Breast epithelium (tissue), 4 donors: ENCODE measurements at places on chromosomes 6 and 20.

DNA sequence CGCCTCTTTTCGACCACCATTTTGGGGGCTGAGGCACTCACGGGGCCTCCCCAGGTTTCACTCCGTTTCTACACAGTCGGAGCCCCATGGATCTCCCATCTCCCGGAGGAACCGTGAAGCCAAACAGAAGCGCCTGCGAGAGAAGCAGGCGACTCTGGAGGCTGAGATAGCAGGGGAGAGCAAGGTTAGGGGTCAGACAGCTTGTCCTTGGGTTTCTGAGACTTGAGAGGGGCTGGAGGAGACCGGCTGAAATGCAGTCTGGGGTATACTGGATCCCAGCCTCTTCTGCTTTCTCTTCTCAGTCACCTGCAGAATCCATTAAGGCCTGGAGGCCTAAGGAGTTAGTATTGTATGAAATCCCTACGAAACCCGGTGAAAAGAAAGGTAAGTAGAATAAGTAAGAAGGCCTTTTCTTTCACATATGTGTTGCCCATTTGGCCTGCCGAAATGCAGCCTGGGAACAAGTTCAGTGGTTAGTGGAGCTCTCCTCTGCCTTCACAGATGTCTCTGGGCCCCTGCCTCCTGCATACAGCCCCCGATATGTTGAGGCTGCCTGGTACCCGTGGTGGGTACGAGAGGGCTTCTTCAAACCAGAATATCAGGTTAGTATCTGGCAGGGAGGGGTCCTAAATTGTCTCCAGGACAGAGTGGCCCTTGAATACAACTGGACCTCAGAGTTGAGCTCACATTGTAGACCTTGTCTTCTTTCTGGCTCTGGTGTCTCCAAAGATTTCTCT lies 984 bp downstream of the VARS2 start:
- DNase-seq: no peak

- DNase-seq: no peak
These were observed 74.6 kb downstream of the PERP start for GRCh38 chr6:138032571-138032970.

- DNase-seq: no peak
These were observed 89.2 kb upstream of the ARID1B start for GRCh38 chr6:156687789-156688619.

- DNase-seq: no peak
These were observed 273.5 kb upstream of the RUNX2 start for GRCh38 chr6:45054610-45055009.

DNA sequence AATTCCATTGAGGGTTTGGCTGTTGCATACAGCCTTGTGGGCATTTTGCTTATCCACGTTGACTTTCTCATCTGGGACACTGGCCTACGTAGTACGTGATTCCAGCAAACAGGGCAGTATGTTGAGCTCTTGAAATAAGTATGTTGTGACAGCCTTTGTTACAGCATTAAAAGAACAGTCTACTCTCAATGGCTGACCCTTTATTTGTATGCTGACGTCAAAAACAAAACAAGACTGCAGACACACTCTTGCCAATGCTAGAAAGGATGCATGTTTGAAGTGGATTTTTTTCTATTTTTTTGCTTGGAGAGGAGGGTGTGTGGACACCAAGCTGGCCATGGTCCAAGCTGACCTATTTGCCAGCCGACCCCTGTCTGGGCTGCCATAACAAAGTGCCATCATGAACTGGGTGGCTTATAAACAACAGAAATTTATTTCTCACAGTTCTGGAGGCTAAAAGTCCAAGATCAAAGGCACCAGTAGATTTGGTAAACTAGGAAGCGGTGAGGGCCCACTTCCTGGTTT lies 10.8 kb upstream of the SNHG17 start:
- no peak for DNase-seq

DNA sequence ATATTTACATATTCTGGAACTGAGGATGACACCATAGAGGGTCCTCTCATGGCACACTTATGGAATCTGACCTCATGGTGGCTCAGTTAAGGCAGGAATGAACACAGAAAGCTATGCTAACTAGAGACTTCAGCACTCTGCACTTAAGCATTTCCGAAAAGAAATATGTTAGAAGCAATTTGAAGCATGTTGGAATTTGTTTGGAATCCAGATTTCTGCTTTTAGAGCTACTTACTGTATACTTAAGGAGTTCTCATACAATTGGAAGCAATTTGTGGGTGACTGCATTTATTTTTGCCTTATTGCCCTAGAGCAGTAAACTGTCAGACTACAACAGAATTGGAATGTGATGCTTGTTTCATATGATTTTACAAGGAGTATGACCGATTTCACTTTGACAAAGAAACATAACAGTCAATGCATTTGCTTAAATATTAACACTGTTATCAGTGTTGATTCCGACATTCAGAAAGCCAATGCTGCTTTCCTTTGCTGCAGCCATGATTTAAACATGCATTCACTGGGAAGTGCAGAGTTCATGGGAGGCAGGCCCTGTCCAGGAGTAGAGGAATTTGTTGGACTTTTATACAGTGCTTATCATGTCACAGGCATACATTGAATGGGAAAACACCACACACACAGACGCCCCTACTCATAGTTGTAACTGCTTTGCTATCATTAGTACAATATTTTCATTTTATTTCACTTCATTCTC lies 244.4 kb downstream of the SAMD5 start:
- DNase-seq: no peak

DNA sequence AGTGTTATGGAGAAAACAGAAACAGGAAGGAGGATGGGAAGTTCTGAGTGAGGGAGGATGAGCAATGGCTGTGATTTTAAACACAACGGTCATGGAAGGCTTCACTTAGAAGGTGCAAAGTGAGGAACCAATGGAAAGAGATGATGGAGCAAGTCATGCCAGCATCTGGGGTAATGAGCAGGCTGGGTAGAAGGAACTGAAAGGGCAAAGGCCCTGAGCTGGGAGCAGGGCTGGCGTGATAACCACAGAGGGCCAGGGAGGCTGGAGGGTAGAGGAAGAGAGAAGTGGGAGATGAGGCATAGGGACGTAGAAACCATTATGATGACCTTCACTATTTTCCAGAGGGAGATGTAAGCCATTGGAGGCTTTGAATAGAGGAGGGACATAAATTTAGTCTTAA lies 43.6 kb downstream of the NHLRC1 start:
- DNase-seq: no peak

DNA sequence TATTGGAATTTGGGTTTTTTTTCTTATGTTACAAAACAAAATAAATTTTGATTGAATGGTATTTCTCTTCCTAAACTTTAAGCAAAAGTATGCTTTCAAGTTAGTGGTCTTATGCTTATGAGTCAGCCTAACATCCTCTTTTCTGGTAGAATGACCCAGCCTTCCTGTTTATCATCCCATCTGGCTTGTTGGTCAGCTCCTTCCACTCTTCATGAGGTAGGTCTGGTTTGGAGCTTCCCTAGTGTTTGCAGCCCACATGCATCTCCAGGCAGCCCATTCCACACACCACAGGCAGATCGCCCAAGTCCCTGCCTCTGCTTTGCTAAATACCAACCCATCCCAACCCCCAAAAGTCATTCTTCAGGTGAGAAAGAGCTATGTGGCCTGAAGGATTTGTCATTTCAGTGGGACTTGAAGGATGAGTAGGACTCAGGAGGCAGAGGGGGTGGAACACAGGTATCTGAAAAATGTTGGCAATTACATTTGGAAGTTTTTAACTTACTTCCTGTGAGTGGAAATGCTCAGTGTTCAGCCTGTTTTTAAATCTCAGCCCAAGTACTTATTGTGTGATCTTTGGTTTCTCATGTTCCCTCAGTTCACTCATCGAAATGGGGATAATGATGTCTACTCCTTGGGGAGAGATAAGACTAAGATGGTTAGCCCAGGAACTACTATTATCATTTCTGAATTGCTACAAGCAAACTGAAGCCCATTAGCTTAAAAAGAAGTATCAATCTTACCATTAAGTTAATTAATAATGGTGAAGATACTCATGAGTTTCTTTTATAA lies 294.0 kb downstream of the ADGB start:
- no peak for DNase-seq

DNA sequence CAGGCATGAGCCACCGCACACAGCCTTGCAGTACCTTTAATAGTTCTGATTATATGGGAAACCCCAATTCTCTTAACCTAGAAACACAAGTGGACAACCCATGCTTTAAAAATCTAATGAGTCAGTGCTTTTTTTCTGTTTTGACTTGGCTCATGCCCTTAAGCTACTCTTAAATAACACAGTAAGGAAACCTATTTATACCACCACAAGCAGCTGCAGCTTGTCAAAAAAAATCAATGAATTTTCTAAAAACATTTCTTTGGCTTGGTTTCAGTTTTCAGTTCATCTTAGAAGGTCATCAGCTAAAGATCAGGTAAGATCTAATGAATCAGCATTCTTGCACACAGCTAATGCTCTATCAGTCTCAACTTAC lies 124.1 kb upstream of the DST start:
- no peak for DNase-seq

GRCh38 chr6:149127212-149127611 lies 190.3 kb upstream of the TAB2 start:
- DNase-seq: no peak

GRCh38 chr6:14658886-14659561 lies 541.5 kb downstream of the CD83 start:
- DNase-seq: no peak

- DNase-seq: peak; percentile 91
These were observed at the start of gene CLIC1 for GRCh38 chr6:31736021-31736767. CLIC1 (minus strand) TSS chr6:31736530; CDS start chr6:31736300, 230 bp downstream.

DNA sequence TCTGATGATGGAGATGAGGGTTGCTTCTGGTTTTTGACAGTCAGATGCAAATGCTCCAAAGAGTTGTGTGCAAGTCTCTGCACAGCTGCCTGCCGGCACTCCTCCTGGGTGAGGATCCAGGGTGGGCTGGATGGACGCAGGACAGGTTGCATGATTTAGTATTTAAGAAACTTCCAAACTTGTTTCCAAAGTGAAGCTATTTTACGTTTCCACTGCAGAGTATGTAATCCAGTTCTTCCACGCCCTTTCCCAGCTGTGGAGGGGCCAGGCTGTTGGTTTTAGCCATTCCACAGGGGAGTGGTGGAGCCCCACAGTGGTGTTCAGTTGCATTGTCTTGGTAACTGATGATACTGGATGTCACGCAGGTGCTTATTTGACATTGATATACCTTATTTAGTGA lies 157.3 kb downstream of the THBS2 start:
- no peak for DNase-seq

DNA sequence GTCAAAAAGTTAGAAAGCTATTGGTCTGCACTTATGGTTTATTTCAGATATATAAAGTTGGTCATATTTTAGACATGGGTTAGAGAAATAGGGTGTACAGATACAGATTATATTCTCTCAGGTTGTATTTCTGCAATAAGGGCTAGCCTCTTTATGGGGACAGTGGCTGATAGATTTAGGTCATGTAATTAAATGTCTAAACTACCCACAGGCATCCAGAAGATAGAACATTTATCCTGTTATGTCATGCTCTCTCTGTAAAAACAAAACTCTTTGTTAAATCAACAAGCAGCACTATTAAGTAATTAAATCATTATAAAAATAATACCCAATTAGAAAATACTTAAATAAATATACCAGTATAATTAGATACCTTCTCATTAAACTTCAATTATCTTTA lies 612.6 kb upstream of the CITED2 start:
- DNase-seq: no peak

DNA sequence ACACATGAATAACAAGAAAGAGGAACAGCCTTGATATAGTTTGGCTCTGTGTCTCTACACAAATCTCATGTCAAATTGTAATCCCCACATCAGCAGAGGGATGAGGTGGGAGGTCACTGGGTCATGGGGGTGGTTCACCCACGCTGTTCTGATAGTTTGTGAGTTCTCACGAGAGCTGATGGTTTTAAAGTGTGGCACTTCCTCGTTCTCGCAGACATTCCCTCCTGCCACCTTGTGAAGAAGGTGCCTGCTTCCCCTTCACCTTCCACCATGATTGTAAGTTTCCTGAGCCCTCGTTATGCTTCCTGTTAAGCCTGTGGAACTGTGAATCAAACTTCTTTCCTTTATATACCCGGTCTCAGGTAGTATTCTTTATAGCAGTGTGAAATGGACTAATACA lies 13.1 kb downstream of the SRPK1 start:
- DNase-seq: no peak

DNA sequence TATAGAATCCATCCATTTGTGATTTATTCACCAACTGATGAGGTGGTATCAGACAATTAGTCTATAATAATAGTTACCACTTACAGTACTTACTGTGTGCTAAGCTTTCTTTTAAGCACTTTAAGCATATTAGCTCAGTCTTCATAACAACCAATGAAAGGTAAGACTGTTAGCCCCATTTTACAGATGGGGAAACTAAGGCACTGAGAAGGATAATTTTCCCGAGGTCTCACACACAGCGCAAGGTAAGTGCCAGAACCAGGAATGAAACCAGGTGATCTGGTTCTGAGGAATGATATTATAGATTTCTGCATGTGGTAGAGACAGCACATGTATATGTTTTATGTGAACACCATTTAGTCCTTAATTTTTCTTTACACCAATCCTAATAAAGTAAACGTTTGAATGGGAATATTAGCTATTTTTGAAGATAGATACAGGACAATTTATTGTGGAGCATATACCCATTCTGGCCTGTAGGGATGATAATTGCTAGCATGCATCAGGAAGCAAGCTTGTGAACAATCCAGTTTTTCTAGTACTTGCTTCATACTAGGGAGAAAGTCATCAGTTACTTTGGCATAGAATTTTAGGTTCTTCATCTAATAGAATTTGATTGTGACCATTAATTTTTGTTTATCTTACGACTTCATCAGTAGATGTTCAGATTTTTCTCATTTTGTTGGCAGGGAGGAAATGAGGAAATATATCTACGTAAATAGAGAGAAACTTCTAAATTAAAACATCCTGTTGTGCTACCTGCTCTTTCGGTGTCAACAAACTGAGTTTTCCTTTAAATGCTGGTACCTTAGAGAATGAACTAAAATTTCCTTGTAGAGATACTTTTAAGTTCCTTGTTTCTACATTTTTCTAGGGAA lies 3.0 kb downstream of the YWHAB start:
- DNase-seq: no peak

GRCh38 chr6:117506907-117507306 lies 24.4 kb downstream of the DCBLD1 start:
- DNase-seq: no peak

DNA sequence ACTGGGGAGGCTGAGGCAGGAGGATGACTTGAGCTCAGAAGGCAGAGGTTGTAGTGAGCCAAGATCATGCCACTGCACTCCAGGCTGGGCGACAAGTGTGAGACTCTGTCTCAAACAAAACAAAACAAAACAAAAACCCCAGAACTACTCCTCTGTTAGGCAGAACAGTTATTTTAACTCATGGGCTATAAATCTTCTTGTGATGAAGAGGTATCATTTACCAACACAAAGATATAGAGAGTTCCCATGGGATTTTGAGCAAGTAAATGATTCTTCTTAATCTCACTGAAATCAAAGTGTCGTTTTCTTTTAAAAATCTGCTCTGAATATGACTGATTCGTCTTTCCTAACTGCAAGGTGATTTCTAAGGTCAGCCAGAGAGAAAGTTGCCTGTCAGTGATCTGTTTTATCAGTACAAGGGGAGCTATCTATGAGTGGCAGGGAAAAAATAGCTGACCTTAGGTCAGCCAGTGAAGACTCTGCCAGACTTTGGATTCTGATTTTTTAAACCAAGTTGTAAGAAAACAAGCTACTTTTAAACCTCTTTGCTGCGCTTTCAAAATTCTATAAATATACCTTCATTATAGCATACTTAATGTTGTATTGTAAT lies 3.8 kb upstream of the DSP start:
- DNase-seq: no peak

- no peak for DNase-seq
These were observed 8.9 kb downstream of the RPS10 start for GRCh38 chr6:34416877-34417371.
